ENCODE measurements at places on chromosomes 2 and 18. TPM values are rescaled to one million over a fixed set of nuclear protein-coding genes. Genes with fewer than 3 reads are reported as not detected.

The ABCG5 gene
- total RNA-seq: not detected

The SPRED2 gene
- 9.3 TPM for total RNA-seq

The NPC1 gene
- total RNA-seq: 325 TPM

The AFF3 gene
- 3.1 TPM for total RNA-seq

The GDF7 gene
- total RNA-seq: 4.0 TPM

The GALNT5 gene
- 7.2 TPM for total RNA-seq

The FBXO48 gene
- total RNA-seq: 0.66 TPM

The ZFP36L2 gene
- 7.1 TPM for total RNA-seq

The ACTG2 gene
- total RNA-seq: 2.9 TPM
